Lung (tissue), 17 donors: ENCODE measurements at places on chromosomes 2 and 18. TPM values are rescaled to one million over a fixed set of nuclear protein-coding genes. Genes with fewer than 3 reads are reported as not detected.
A peak's percentile ranks its signal among the peaks of the same experiment; 100 is the strongest.

GRCh38 chr2:120433816-120434290 is 87.9 kb downstream of the INHBB start:
- peaks cover 2% of the 10 kb centered on the region for H3K27me3 ChIP-seq
- DNase-seq = no peak
- no peaks in the 10 kb centered on the region for H3K4me1 ChIP-seq
- no peak overlapping the region for H3K4me3 ChIP-seq

- H3K4me3 ChIP-seq = no peak overlapping the region
- no peaks in the 10 kb centered on the region for H3K27me3 ChIP-seq
- DNase-seq = no peak
Measured at GRCh38 chr2:12587729-12588522, 128.8 kb upstream of the TRIB2 start.

- H3K27ac ChIP-seq = no peak overlapping the region
- no peak for DNase-seq
- no peaks in the 10 kb centered on the region for H3K27me3 ChIP-seq
- H3K4me1 ChIP-seq = peaks cover 9% of the 10 kb centered on the region
Measured at GRCh38 chr2:197217541-197217940, 93.0 kb downstream of the ANKRD44 start.

GRCh38 chr18:58276789-58277739 is 233.0 kb downstream of the NEDD4L start:
- DNase-seq = no peak
- H3K4me1 ChIP-seq = peaks cover 24% of the 10 kb centered on the region
- no peaks in the 10 kb centered on the region for H3K36me3 ChIP-seq
- H3K27me3 ChIP-seq = no peaks in the 10 kb centered on the region

DNA sequence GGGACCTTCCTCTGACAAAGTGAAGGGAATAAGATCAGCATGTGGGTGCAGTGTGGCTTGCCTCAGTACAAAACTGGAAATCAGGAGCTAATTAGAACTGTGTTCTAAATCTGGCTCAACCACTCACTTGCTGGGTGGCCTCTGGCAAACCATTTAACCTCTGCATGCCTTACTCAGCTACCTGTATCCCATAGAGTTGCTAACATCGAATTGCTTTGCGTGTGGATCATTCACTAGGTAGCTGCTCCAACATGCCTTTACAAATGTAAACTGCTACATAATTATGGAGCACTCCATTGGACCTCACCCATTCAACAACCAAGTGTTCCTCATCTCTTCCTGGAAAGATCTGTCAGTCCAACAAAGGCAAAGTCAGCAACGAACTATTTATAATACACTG is 19.0 kb downstream of the PLEKHM3 start:
- H3K4me1 ChIP-seq = no peaks in the 10 kb centered on the region
- H3K27ac ChIP-seq = peak overlapping the region; percentile 23
- DNase-seq = no peak
- H3K36me3 ChIP-seq = peaks cover under 1% of the 10 kb centered on the region
- H3K4me3 ChIP-seq = no peak overlapping the region

DNA sequence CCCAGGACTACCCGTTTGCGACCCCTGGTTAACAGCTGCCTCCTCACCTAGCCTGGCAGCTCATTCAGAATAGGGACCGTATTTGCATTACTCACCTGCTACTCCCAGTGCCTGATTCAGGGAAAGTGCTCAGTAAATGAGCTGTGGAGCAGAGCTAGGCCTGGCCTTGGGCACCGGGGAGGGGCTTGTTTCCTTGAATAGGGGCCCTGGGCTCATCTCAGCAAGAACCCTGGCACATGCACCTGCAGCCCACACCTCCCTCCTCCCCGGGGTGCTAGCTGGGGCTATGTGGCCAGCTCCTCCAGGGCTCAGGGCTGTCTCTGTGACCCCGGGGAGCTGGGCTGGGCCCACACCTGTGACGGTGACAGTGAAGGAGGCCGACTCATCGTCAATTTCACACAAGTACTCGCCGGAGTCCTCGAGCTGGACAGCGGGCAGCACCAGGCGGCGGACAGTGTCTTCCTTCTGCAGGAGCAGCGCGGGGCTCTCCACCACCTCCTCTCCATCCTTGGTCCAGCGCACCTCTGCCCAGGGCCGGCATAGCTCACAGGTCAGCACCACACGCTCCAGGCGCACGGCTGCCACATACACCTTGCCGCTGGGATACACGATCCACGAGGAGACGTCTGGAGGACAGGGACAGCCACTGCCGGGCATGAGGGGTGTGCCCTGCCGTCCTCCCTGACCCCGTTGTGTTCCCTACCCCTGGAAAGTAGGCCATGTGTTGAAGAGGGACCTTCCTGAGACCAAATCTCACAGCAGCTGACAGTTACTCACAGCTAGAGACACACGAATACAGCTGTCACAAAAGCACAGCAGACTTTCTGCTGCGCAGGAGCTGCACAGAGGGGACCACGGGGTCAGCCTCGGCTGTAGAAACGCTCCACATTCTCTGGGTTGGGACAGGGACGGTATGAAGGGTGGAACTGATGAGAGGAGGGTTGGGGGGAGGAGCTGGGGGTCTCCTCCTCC is 9.0 kb downstream of the OBSL1 start:
- no peak for DNase-seq
- H3K27me3 ChIP-seq = no peaks in the 10 kb centered on the region
- no peaks in the 10 kb centered on the region for H3K4me1 ChIP-seq
- H3K4me3 ChIP-seq = no peak overlapping the region
- H3K36me3 ChIP-seq = peaks cover 40% of the 10 kb centered on the region
- H3K27ac ChIP-seq = no peak overlapping the region

GRCh38 chr2:155905657-155906056 is 426.9 kb downstream of the NR4A2 start:
- no peaks in the 10 kb centered on the region for H3K36me3 ChIP-seq
- H3K27me3 ChIP-seq = no peaks in the 10 kb centered on the region
- H3K4me1 ChIP-seq = no peaks in the 10 kb centered on the region
- H3K4me3 ChIP-seq = no peak overlapping the region
- DNase-seq = no peak
- no peak overlapping the region for H3K27ac ChIP-seq

- no peak overlapping the region for H3K27ac ChIP-seq
- no peaks in the 10 kb centered on the region for H3K36me3 ChIP-seq
- DNase-seq = peak; percentile 9
- no peaks in the 10 kb centered on the region for H3K27me3 ChIP-seq
- no peaks in the 10 kb centered on the region for H3K4me1 ChIP-seq
Measured at GRCh38 chr18:46199515-46200147, 95.4 kb downstream of the HAUS1 start.

GRCh38 chr2:52500561-52500960 is 1267.0 kb upstream of the CHAC2 start:
- DNase-seq = peak; percentile 28
- no peaks in the 10 kb centered on the region for H3K27me3 ChIP-seq
- peaks cover 3% of the 10 kb centered on the region for H3K4me1 ChIP-seq
- no peaks in the 10 kb centered on the region for H3K36me3 ChIP-seq

DNA sequence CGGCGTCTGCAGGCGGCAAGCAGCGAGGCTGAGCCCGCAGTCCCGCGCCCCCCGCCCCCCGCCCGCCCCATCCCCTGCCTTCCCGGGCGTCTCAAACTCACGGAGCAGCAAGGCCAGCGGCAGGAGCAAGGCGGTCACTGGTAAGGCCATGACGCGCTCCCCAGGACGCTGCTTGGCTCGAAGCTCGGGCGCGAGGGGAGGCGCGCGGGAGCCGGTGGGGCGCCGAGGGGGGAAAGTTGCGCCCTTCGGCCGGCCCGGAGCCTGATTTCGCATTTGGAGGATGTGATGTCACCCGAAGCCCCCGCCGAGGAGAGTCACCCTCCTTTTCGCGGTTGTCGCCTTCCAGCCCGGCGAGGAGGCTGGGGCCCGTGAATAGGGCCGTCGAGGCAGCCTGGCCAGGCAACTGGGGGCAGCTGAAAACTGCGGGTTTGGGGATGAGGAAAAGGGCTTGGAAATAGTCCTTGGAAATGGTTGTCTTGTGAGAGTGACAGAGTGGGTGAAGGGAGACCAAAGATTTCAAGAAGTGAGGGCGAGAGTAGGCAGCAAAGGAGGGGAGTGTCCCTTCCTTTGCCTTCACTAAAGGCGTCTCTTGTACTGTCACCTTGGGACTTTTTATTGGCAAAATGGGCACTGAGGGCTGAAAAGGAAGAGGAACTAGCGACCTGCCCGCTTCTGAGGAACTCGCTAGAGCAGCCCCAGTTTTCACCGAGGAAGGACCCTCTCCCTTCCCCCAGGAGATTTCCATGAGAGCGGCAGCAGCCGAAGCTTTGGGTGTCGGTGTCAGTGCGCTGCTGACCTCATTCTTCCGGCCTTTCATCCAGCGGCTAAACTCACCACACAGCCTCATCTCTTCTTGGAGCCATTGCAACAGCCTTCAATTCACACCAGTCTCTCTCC is at the start of gene CD8A:
Gene CD8A (minus strand): TSS at position 238 of the 897 bp plus-strand sequence. CDS start 88 bp downstream, at position 150.
- peaks cover 24% of the 10 kb centered on the region for H3K4me1 ChIP-seq
- H3K27ac ChIP-seq = no peak within 1 kb of the TSS
- peak; percentile 44 for DNase-seq
- no peaks in the 10 kb centered on the region for H3K27me3 ChIP-seq

DNA sequence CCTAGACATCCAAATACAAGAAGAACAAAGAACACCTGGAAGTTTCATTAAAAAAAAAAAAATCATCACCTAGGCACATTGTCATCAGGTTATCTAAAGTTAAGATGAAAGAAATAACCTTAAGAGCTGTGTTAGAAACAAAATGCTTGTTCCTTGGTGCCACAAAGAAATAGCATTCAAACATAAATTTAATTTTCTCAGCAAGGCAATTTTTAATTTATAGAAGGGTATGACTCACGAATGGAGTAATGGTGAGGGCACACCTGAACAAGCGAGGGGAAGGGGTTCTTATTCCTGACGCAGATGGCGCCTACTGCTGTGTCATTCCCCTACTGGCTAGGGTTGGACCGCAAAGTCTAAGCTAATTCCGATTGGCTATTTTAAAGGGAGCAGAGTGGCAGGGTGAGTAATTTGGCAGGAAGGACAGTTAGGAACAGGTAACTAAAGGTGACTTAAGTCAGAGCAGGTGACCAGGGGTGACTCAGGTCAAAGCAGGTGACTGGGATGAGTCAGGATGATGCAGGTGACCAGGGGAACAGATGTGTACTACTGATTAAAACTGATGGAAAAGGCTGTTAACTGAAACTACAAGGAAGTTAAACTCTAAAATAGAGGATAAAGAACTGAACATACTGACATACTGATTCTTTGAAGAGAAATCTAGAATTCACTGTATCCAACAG is 30.0 kb upstream of the TWSG1 start:
- H3K4me3 ChIP-seq = no peak overlapping the region
- DNase-seq = no peak
- no peaks in the 10 kb centered on the region for H3K36me3 ChIP-seq

KCNG3 gene
- total RNA-seq = 2.8 TPM

SATB2 gene
- 2.9 TPM for total RNA-seq

PID1 gene
- total RNA-seq = 45.7 TPM

TUBA3E gene
- not detected for total RNA-seq

QPCT gene
- 9.1 TPM for total RNA-seq

FOSL2 gene
- 40.0 TPM for total RNA-seq

COL4A3 gene
- total RNA-seq = 21.1 TPM
